ENCODE measurements at places on chromosomes 1 and 21. TPM values are rescaled to one million over a fixed set of nuclear protein-coding genes. Genes with fewer than 3 reads are reported as not detected.

- no peak for DNase-seq
Measured at GRCh38 chr1:4603295-4604110, 50.9 kb upstream of the AJAP1 start.

DNA sequence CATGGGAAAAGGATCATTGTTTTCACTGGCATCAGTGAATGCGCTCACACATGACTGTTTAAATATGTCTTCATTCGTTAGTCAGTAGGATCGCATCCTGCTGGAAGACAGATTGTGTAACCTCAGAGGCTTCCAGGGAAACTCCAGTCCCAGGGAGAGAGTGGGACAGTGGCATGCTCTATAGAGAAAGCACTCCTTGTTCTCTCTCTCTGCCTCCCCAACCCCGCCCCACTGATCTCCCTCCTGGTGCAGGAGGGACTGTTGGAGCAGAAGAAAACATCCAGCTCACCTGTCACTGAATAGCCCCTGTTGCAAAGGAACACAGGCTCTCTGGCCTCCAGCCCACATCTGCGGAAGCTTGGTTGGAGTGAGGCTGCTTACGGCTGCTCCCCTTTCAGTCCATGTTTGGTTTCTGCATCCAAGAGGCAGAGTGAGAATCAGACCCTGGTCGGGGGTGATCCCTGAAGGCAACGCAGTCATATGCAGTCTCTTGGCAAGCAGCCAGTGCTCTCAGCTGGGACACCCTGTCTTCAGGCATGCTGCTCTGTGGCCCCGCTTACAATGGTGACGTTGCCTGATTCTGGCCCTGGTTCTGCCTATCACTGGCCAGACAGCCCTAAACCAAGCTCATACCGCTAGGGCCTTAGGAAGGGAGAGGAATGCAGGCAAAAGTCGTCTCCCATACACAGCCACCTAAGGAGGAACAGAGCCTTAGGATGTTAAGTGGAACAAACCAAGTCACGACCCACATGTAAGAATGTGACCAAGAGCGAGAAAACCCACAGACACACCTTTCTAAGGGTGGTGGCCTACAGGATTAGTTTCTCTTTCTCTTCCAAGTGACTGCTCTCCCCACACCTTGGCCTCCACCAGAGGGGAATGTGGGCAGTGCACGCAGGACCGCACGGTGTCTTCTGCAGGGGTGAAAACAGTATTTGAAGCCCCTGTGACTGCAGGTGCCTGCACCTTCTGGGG, 39.7 kb downstream of the BACE2 start:
- DNase-seq, result peak; percentile 19

DNA sequence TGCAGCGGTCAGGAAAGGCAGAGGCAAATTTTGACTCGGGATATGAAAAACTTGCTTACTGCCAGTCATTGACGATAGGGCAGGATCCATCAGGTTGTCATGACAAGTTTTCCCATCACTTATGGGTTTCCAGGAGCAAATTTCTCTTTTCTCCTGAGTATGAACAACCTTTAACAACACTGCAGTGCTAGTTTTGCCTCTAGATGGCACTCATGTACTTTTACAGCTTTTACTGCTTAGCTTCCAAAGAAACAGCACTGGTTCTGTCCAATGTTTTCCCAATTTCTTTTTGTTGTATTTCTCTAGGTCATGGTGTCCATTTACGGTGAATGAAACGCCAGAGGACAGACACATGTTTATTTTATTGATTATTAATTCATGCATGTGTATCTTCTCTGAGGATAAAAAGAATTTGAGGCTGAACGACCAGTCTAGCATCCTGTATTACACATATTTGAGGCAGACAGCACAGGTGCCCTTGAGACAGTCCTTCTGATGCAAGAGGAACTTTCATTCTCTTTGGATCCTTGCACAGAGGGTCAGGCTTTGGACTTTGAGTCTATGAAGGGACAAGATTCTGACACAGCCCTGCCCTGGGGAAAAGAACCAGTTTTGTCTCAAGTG, 112.3 kb upstream of the TRABD2B start:
- peak; percentile 56 for DNase-seq

DNA sequence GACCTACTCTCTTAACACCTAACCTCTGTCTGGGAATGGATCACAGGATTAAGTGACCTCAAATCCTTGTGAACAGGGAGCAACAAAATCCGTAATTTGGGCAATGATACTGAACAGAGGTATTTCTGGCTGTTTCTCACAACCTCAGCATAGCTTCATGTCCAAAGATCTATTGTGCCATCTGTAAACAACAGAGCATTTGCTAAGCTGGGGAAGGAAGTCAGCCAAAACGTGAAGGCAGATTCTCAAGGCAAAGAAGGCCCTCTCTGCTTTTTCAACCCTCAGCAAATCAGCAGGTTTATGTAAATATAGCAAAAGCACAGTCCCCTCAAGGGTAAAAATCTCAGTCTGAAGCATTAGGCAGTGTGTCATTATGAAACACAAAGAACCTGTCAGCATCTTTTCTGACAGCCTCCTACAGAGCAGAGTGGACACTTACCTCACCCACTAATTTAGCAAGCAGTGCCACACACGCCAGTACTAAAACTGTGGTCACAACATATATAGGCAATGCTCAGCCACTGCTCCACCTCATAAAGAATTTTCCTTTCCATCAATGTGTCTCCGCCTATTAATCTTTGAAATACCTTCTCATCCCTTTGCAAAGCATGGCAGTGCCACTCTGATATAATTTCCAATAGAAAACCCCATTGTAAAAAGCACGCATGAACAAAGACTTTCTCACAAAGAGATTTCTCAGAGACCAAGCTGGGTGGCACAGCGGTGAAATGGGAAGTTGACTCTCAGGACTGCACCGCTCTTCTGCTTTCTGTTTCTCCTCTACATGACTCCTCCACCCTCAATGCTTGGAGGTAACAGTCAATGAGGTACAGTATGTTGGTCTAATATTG, 188.0 kb downstream of the RERE start:
- no peak for DNase-seq

- peak; percentile 66 for DNase-seq
Measured at GRCh38 chr1:36156329-36157114, 562 bp downstream of the MAP7D1 start.

GRCh38 chr1:199129247-199129646, 490.4 kb downstream of the PTPRC start:
- DNase-seq, result peak; percentile 29

- no peak for DNase-seq
Measured at GRCh38 chr1:150763018-150763417, 2.6 kb downstream of the CTSS start.

GRCh38 chr1:190754666-190755065, 277.0 kb upstream of the BRINP3 start:
- peak; percentile 15 for DNase-seq

DNA sequence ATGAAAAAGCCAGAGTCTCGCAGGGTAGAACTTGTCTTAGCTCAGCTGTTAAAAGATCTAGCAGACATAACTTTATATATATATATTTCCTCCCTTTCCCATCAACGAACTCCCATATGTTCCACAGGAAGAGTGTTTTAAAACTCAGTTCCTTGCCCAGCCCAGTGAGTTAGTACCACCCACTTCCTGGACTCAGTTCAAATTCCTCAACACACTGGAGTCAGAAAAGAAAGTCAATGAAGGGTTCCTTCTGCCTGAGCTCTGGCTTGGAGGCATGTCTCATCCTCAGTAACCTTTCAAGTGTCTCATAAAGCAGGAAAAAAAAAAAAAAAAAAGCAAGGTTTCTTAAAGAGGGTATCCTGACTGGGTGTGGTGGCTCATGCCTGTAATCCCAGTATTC, 15.6 kb downstream of the TPM3 start:
- peak; percentile 49 for DNase-seq

DNA sequence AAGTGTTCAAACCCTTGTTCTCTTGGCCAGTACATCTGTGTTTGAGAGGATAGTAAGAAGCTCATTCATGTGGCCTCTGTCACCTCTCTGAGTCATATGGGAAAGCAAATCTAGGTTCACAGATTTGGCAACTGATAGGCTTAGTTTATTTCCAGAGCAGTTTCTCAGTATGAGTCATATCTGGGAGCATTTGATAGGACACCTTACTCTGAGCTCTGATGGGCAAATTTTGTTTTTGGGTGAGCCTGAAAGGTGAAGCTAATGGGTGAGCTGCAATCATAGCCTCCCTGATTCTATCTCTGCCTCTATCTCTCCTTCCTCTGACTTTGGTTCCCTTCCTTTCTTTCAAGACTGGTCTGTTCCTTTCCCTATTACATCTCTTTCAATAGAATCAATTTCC, 134.4 kb downstream of the S1PR1 start:
- peak; percentile 73 for DNase-seq

GRCh38 chr1:224565611-224566406, 50.3 kb upstream of the CNIH3 start:
- DNase-seq, result no peak

GRCh38 chr1:4016351-4017130, 116.5 kb upstream of the C1orf174 start:
- no peak for DNase-seq

DNA sequence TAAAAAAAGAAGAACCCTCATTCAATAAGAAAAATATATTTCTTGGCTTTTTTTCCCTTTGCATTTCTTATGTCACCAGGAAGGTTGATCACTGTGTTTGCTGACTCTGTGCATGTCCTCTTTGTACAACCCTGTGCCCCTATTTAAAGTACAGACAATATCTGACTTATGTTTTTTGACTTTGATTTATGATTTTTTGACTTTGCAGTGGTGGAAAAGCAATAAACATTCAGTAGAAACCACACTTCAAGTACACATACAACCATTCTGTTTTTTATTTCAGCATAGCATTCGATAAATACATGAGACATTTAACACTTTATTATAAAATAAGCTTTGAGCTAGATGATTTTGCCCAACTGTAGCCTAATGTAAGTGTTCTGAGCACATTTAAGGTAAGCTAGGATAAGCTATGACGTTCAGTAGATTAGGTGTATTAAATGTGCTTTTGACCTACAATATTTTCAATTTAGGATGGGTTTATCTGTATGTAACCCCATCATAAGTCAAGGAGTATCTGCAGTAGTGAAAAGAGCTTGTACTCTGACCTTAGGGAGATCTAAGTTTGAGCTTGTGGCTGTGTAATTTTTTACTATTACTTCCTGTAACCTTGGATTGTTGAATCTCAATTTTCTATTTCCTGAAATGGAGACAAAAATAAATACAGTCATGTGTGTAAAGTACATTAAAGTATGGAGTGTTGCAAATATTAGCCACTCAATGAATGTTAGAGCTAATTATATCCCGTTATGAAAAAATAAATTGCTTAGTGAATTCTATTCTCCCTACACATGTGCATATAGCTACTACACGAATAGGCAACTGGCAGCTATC, 1.2 kb downstream of the RNASEL start:
- DNase-seq, result no peak

DNA sequence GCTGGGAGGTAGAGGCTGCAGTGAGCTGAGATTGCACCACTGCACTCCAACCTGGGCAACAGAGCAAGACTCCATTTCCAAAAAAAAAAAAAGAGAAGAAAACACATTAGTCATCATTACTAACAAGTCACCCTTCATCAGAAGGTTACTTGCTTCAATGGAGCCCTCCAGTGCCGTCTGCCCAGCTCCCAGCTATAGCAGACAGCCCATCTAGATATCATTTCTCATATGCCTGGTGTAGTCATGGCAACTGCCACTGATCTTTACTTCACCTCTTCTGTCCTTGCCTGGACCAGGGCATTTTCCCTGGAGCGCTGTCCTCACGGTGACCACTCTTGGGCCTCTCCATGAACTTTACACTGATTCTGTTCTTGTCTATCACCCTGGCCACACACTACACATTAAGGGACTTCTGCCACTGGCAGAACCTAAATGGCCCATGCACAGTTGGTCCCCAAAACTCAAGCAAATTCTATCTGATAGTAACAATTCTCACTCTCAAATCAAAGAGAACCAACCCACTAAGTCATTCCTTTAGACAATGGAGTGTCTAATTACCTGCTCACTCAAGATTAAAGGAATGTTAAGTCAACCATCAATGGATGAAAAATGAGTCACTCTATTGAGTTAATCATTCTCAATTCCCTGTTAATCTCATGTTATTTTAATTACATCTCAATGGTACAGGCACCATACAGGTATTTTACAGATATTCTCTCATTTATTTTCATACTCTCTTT, 12.9 kb downstream of the GPA33 start:
- DNase-seq, result no peak

- DNase-seq, result no peak
Measured at GRCh38 chr1:87717157-87717670, 388.5 kb downstream of the LMO4 start.

DNA sequence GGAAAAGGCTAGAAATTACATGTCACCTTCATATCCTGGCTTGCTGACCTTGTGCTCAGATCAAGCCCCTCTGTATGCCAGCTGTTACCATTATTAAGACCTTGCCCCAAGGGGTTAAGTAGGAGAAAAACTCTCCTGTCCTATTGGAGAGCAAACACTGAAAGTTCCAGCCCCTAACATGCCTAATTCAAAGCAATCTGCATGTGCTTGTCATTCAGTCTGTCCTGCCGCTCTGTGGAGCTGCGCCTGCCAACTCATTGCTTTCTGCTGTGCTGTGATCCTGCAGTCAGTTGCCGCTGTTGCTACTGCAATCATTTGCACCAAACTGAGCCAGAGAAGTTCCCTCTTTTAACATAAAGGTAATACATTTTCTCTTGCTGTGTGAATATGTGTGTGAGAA, 113.4 kb downstream of the DISP1 start:
- DNase-seq, result no peak

DNA sequence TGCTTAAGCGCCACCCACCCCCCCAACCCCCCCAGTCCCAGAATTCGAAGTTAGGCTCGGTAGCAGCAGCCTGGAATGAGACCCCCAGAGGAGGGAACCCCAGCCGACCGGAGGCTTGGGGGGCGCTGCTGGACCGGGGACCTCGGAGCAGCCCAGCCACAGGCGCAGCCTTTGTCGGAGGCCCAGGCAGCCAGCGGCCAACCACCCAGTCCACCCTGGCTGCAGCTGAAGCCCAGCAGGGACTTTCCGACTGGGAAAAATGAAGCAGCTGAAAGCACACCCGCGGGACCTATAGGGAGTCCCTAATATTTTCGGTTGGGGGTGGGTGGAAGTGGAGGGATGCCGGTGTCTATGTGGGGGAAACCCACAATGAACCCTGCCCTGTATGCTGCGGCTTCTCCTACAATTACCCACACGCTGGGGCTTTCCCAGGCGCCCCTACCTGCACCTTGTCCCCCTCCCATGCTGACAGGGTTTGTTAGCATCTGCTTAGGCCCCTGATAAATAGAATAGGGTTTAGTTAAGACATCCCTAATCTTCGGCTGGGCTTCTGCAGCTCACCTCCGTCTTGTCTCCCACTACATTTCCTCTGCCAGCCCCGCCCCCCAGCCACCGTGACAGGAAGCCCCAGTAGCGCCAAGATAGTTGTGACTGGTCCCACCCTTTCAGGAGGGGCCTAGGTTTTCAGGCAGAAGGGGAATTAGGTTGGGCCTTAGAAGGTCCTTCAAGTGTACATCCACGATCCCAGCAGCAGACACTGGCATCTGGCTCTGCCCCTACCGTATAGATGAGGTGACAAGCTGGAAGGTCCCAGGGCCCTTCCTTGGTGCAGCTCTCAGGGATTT, 838 bp downstream of the CCDC28B start:
- peak; percentile 53 for DNase-seq

Gene FCAMR
- not detected for total RNA-seq

Gene ASTN1
- not detected for total RNA-seq

Gene TMEM82
- total RNA-seq, result 0.11 TPM

Gene IL23R
- not detected for total RNA-seq

Gene RHOU
- total RNA-seq, result 0.58 TPM

Gene HSF2BP
- total RNA-seq, result 2.6 TPM

Gene GUCA2B
- not detected for total RNA-seq

Gene GBP6
- not detected for total RNA-seq

Gene SYCP1
- not detected for total RNA-seq
